ENCODE measurements at places on chromosomes 7 and 10.

DNA sequence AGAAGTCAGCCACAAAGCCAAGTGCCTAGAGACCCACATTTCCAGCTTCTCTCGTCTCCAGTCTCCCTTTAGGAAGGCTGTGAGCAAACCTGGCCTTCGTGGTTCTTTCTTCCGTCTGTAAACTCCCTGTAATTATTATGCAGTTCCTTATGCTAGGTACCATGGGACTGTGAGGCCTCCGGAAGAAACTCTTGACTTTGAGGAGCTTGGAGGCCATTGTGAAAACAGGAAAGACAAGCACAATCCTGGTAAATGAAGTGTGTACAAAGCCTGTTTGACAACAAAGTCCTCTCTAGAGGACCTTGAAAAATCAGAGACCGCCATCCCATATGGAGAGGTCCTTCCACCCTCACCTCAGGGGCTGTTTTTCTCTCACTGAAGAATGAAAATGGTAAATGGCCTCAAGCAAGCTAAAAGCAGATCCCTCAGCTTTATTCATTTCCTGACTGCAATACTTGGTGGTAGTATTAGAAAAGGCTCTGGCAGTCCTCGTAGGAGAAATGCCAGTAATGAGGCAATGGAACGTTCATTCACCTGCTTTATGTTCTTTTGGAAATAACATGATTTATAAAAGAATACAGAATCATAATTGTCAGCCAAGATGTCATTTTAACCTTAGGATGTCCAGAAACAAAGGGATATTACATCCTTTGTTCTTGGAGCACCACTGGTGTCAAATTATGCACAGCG lies 926.4 kb downstream of the LRMDA start:
- no peak for DNase-seq

DNA sequence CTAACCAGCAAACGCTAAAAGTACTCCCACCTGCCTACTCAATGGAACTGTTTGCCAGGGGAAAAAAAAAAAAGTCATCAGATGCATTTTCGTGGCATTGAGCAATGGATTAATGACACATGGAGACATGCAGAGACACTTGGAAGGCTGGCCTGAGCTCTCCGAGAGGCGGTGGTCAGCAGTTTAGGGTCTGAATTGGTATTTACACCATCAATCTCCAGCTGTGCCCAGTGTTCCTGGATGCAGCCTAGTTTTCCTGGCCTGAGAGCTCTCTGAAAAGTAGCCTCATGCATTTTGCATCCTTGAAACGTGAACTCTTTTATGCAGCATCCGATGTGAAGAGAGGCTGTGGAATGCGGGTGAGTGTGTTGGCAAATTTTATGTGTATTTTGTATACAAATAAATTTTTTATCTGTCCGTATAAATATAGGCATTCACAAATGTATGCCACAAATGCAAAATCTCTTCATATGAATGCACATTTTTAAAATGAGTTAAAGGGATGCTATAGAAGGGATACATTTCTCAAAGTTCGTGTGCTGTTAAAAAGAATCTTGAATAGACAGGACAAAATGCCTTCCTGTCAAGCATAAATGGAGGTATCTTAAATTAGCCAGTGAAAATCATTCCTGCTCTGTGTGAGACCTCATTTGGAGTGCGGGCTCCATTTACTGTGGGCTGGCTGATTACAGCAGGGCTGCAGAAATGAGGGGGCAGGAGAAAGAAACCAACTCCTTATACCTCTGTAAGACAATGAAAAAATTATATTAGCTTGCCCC lies 137.7 kb upstream of the PFKP start:
- DNase-seq, result no peak

GRCh38 chr10:84290235-84290634 lies 38.2 kb upstream of the CCSER2 start:
- DNase-seq, result no peak

DNA sequence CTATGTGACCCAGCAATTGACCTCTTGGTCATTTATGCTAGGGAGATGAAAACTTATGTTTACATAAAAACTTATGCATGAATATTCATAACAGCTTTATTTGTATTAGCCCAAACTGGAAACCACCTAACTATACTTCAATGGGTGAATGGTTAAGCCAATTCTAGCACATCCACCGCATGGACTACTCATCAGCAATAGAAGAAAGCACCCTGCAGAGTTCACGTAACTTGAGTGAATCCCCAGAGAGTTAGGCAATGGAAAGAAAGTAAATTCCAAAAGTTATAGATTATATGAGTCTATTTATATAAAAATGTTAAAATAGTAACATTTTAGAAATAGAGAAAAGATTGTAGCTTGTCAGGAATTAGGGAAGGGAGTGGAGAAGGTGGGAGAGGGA lies 60.2 kb upstream of the NRG3 start:
- DNase-seq, result no peak

GRCh38 chr10:116866987-116867595 lies 17.8 kb downstream of the ENO4 start:
- no peak for DNase-seq

- DNase-seq, result no peak
These were observed 166.6 kb upstream of the KLF14 start for GRCh38 chr7:130900471-130901076.

GRCh38 chr10:4733150-4733842 lies 92.7 kb upstream of the AKR1E2 start:
- no peak for DNase-seq

DNA sequence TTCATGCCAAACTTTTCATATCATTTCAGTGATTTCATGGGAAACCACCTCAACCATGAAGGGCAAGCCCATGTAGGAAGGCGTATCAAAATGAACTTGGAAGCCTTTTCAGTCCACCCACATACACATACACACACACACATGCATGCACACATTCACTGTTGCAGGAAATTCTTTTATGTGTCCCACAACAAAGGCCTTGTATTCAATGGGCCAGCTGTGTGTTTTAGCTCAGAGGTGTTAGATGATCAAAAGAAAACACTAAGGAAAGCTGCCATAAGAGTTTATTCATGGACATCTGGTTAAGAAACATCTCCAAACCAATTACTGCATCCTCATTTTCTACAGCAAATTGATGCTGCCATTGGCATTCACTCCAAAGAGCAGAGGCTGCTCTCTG lies 74.4 kb upstream of the STK17A start:
- DNase-seq, result no peak

GRCh38 chr7:16594061-16594460 lies 51.5 kb downstream of the ANKMY2 start:
- DNase-seq, result peak; percentile 52

DNA sequence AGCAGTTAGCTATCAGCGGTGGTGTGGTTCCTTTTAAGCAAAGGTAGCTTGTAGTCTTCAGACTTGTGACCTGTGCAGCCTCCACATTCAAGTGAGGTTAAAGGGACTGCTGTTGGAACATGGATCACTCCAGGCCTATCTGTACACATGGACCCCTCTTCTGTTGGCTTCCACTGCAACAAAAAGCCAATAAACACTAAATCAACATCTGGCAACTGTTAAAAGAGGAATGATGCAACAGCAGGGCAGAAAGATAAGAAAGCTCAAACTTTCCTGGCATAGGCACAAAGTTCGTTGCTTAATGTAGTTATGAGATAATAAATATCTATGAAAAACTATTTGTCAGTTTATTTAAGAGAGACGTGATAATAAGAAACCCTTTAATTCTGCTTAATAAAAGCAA lies 4.0 kb upstream of the MINPP1 start:
- no peak for DNase-seq

GRCh38 chr10:123398180-123398591 lies 244.0 kb downstream of the BUB3 start:
- no peak for DNase-seq

DNA sequence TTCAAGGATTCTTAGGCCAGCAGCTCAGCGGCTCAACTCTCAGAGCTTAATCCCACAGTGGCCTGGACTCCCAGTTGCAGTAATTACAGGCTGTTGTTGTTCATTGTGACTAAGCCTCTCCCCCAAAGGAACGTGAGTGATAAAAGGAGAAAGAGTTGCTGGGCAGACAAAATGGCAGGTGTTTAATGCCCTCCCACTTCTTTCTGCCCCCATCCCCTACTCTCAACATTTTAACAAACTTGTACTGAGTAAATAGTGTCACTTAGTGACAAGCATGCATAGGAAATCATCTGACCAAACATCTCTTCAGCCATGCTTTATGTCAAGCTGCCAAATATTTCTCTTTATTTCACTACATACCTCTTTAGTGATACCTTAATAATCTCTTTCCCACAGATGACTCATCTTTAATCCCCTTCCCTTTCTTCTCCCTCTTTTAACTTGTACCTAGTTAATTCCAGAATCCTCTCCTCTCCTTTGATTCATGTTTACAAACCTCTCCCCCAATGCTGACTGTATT lies 12.4 kb upstream of the MTERF1 start:
- no peak for DNase-seq

DNA sequence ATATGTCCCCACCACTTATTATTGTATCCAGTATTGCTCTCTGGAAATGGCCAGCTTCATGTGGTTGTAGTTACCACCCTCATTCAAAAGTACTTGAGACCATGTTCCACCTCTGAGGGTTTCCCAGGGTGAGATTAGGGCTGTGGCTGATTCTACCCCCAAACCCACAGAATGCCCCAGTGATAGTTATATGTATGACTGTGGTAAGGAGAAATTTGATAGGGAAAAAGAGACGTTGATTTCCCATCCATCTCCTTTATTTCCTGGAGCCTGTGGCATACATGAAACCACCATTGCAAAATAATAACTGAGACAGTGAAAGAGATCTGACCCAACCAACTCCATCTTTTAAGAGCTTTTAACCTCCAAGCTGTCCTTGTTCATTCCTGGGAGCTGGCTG lies 25.2 kb downstream of the ARL5B start:
- DNase-seq, result no peak

DNA sequence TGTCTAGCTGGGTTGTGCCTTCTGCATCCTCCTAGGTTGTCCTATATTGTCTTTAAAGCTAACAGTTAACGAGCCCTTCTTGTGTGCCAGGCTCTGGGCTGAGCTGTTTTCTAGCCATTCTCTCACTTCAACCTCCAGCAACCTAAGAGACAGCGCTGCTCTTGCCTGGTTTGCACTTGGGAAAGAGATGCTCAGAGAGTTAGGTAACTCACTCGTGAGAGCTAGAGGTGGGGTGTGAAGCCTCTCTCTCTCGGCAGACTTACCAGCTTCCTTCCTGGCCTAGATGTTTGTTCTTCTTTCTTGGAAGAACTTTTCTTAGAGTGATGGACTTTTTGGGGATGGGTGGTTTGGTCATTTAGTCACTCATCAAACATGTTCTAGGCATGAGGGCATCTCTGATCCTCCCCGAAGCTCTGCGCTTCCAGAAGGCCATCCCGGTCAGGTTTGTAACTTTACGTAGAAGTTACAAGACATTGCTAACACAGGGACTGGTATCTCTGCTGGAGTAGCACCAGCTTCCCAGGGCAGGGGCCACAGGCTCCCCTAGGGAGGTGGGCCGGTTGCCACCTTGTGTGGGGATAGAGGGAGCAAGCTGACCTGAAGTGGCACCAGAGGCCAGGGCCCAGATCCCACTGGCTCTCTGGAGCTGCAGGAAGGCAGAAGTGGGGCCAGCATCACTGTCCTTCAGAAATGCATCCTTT lies 14.3 kb downstream of the TSPAN15 start:
- DNase-seq, result no peak

- DNase-seq, result no peak
These were observed 101.5 kb downstream of the RNF216 start for GRCh38 chr7:5679813-5680473.

DNA sequence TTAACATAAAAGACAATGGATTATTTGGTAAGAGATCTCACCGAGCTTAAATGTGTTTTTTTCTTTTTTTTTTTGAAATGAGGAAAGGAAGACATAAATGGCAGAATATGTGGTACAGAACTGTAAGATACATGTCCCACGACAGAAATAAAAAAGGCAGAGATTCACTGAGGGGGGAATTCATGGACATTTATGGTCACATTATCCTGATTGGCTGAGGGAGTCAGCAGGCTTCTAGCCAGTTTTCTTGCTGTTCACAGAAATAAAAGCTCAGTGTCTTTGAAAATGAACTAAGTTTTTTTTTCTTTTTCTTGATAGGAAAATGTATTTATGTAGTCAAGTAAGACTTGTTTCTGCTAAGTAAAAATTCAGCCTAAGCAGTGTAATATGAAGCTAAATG lies 8.2 kb upstream of the FAS start:
- no peak for DNase-seq

- DNase-seq, result no peak
These were observed 135.2 kb upstream of the KAT6B start for GRCh38 chr10:74691164-74691563.

DNA sequence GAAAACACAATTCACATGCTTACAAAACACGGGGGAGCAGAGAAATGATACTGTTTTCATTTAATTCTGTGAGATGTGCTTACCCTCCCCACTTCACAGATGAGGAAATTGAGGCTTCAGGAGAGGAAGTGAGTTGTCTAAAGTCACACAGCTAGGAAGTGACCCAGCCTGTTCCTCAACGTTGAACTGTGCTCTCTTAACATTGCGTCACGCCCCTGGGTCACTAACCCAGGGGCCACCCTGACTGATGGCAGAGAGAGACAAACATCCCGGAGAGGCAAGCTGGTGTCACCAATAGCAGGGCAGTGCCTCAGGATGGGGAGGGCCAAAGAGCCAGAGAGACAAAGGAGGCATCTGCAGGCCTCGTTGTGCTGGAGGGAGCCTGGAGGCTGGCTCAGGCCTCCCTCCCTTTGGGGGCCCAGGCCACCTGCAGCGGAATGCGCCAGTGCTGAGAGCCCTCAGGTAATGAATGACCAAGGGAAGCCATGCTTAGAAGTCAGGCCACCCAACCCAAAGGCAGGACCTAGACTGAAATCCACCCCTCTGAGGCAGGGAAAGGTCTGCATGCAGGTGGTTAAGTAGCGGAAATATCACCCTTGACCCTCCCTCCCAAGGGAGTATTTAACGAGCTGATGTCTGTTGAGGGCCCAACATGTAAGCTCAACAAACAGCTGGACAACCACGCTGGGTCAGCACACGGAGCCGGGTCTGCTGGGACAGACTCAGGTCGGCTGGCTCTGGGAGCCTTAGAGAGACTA lies 81.3 kb downstream of the C10orf105 start:
- DNase-seq, result no peak

DNA sequence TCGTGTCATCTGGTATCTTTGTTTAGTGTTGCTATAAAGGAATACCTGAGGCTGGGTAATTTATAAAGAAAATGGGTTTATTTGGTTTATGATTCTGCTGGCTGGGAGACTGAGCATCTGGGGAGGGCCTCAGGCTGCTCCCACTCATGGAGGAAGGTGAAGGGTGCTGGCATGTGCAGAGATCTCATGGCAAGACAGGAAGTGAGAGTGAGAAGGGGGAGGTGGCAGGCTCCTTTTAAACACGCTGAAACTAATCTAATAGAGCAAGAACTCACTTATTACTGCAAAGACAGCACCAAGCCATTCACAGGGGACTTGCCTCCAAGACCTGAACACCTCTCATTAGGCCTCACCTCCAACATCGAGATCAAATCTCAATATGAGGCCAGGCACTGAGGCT lies 11.3 kb downstream of the OIT3 start:
- no peak for DNase-seq

Measured in stromal cell of bone marrow (primary cell).